ENCODE measurements at places on chromosomes 11 and 22.

DNA sequence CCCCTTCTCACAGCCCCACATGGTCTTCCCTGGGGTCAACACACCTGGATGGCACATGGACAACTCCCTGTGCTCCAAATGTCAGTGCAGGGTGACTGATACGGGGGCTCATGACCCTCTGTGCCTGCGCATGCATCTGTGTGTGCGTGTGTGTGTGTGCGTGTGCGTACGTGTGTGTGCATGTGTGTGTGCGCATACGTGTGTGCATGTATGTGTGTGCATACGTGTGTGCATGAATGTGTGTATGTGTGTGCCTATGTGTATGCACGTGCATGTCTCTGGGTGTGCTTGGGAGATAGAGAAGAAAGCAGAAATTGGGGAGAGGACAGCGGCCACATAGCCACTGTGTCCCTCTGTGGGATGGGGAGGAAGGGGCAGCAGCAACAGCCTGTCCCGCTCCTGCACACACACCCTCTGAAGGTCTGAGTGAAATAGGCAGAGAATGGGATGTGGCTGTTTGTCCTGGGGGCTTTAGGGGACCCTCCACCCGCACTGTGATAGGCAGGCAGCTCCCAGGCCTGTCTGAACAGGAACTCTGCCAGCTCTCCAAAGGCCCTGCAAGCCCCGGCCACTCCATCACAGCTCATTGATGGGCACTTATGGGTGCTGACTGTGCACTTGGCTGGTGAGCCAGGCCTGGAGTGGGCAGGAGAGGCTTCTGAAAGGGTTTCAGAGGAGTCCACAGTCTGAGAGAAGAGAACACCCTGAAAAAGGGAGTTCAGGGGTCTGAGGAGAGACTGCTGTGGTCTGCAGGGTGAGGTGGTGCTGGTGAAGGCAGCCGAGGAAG, 28.7 kb upstream of the PICK1 start:
- no peak for DNase-seq

DNA sequence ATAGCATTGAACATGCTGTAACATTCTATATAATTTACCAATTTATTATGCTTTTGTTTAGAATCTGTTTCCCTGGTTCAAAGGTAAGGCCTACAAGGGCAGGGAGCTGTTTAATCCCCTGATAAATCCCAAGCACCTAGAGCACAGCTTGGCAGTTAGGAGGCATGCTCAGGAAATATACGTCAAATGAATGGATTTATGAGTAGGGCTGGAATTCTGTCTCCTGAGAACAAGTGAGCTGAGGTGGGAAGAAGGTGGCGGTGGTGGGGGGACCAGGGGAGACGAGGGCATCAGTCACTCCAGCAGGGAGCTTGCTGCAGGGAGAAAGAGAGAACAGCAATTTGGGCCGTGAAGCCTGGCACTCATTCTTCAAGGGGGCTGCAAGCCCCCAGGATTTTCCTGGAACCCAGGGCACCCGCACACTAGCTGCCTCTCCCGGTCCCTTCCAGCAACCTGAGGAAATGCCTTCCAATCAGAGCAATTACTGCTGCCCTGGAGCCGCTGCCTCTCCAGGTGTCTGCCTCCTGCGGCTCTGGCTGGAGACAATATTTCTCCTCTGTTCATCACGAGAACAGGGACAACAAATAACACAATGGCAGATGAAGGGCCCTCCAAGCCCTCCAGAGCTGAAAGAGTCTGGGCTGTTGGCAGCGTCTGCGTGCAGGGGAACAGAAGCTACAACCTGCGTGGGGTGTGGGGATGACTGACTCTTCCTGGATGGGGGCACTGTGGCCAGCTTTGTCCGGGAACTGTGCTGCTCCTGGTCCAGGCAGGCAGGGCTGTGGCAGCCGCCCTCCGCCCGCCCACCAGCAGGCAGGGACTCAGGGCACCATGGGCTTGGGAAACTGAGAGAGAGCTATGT, 233.4 kb downstream of the ST3GAL4 start:
- no peak for DNase-seq

DNA sequence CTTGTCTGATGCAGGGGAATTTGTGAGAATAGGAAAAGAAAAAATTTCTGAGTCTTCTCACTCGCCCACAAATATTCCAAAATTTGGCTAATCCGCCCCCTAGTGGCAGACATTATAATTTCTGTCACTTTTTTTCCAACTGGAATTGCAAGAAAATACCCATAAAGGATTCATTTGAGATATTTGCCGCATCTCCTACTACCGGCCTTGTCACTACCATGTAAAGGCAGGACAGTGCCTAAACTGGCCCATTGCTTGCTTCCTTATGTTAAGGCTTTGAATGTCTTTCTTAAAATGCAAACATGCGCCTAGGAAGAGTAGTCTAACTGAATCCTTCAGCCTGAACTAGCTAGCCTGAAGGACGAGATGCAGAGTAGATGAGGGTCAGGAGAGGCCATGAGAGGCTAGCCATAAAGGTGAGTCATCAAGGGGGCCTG, 9.3 kb upstream of the CEP295 start:
- DNase-seq: no peak

GRCh38 chr11:30619767-30620166, 33.6 kb upstream of the MPPED2 start:
- no peak for DNase-seq

DNA sequence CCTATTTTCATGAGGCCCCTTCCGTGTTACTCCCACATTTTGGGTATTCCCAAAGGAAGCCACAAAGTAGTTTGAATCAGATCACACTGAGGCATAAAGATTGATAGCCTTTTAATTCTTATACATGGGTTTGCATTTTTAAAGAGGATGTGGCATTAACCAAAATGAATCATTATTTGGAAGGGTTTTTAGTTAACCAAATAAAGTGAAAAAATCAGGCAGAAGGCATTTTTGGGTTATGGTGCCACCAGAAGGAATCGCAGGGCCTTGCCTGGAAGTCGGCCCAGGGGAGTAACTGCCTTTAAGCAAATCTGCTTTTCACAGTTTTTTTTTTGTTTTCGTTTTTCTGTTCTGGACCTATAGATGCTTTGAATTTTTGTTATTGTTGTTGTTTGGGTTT, 55.4 kb downstream of the HSD17B12 start:
- no peak for DNase-seq

GRCh38 chr11:92111287-92111686, 113.3 kb upstream of the FAT3 start:
- DNase-seq: no peak

- no peak for DNase-seq
These were observed 117.3 kb upstream of the TEAD1 start for GRCh38 chr11:12556788-12557384.

- DNase-seq: no peak
These were observed 9.4 kb downstream of the NCF4 start for GRCh38 chr22:36870250-36870649.

- DNase-seq: no peak
These were observed 13.4 kb downstream of the VWCE start for GRCh38 chr11:61281581-61282250.

DNA sequence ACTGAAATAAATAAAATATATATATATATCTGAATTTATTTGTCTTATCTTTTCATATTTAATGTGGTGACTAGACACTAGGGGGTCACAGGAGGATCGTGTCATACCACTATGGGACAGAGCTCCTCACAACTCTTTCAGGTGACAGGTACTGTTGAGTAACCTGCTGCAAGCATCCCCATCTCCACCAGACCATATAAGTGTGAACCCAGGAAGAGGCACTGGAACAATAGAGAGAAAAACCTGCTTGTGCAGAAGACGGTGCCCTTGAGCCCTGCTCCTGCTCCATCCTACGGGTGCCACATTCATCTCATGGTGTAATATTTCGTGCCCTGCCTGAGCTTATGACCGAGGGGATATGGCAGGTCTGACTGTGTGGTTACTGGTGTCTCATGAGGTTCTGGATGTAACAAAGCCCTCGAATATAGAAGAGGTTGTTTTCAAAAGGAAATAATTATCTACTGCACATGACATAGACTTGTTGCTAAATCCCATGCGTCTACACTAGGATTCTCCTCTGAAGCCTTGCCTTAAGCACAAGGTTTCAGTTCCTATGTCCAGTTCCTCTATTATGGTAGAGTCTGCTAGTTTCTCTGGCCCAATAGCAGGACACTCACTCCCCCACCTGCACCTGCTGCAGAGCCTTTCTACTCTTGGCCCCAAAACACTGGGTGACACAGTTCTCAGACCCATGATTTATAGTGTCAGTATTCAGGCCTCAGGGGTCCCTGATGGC, 70.4 kb downstream of the GGTLC2 start:
- no peak for DNase-seq

- DNase-seq: no peak
These were observed 11.9 kb downstream of the CTR9 start for GRCh38 chr11:10762913-10763421.

- no peak for DNase-seq
These were observed 22.3 kb upstream of the OR5B21 start for GRCh38 chr11:58530236-58530635.

GRCh38 chr11:95100856-95101507, 11.3 kb downstream of the ENDOD1 start:
- no peak for DNase-seq

DNA sequence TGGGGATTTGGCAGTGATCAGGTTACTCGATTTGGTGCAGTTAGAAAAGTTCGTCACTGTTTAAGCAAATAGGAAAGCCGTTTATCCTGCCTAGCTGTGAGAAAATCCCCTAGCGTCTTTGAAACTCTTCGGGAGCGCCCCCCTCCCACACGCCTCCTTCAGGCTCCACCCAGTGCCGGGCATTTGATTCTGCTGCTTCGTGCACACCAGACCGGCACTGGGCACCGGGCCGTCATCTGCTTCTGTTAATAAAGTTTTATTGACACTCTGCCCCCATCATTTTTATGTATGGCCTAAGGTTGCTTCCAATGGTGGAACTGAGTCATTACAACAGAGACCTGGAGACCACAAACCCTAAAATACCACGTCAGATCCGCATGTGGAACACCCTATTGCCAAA, 50.9 kb downstream of the IGF2 start:
- DNase-seq: no peak

DNA sequence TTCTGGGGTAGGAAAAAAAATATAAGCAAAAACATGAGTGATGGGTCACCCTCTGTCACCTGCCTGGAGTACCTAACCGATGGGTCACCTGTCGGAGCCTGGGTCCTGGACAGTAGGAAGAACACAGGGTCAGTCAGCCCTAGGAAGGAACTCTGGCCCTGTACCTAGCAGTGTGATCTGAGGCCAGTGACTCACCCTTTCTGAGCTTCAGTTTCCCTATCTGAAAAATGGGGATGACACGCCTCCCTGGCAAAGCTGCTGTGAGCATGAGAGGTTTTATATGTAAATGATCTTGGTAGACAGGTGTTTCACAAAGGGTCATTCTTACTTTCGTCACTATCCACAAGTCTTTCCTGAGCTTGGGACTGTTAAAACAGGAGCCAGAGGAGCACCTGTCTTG, 182.0 kb downstream of the ST3GAL4 start:
- no peak for DNase-seq

DNA sequence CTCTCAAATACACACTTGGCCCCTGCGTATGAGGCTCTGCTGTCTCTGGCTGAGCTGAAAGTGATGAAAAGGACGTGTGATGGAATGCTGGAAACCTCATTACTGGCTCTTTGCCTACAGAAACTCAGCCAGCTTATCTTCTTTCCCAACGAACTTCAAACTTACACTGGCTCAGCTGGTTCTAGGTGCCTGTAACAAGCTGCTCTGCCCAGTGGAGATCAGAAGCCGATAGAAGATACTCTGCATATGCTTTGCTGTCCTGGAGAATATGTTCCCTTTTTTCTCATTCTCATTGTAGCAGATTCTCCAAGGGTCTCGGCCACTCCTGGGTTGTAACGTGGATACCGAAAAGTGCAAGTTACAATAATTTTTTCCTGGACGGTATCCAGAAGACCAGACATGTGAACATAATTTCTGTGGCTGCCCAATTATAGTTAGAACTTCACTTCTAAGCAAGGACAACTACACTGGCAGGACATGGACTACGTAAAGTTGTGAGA, 405.3 kb upstream of the CCDC90B start:
- no peak for DNase-seq

DNA sequence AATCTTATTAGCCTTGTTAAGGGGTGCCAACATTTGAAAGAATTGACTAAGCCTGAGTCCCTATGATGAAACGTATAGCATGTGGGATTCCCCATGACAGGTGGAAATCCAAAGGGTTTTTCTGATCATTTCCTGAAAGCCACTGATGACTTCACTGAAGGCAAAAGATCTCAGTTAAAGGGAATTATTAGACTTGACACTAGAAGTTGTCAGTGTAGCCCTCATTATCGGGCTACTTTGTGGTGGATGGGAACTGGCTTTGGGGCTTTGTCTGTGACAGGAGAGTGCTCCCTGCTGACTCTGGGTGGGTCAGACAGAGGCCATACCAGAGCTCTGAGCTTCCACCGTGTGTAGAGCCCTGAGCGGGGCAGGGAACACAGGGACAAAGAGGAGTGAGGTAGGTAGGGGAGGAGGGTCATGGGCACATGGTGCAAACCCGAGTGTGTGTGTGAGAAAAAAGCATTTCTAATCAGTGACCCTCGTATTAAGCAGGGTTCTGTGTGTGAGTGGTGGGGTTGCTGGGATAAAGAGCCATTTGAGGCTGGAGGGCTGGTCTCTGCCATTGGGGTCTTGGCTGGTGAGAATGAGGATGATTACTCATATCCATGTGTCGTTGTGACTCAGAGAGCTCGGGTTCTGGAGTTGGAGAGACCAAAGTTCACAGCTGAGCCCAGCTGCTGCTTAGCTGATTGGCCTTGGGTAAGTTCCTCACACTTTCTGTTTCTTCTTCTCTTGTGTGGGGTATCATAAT, 101.1 kb downstream of the GRIK4 start:
- DNase-seq: no peak

GRCh38 chr22:17303840-17304779, 65.2 kb upstream of the CECR2 start:
- peak; percentile 4 for DNase-seq

GRCh38 chr11:46277622-46278386, at the start of gene CREB3L1:
TSS of gene CREB3L1 (plus strand) at chr11:46277662. CDS start at chr11:46278112, 450 bp downstream.
- no peak for DNase-seq

DNA sequence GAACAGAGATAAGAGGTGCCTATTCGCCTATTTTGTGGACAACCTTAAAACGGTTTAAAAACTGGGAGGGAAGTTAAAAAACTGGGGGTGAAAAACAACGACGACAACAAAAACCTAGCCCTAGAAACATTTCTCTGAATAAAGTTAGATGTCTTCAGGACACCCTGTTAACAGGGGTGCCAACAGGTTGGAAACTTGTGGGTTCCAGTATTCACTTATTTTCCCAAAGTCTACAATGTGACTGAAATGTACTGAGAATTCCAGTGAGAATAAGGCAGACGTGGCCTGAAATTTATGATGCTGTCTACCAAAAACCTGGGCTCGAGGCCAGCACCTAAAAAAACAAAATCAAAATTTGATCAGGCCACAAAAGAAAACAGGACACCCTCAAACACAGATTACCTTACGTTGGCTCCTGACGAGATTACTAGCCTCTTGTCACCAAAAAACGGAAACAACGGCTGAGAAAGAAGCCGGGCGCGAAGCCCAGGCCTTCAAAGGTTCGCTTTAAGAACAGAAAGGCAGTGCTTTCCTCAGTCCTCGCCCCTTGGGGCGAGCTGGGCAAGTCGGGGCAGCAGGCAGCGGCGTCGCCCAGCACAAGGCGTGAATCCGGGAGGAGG, 906 bp downstream of the CCDC90B start:
- peak; percentile 3 for DNase-seq

- DNase-seq: peak; percentile 17
These were observed 1.4 kb downstream of the ASCL2 start for GRCh38 chr11:2268729-2269600.

All from stimulated activated CD4-positive, alpha-beta T cell treated with anti-CD3 and anti-CD28 coated beads, Interleukin-1b, Interleukin-23, amount 100 ng/mL, for 1 hour (primary cell).